ENCODE measurements at places on chromosomes 2 and 18. TPM values are rescaled to one million over a fixed set of nuclear protein-coding genes. Genes with fewer than 3 reads are reported as not detected.

DNA sequence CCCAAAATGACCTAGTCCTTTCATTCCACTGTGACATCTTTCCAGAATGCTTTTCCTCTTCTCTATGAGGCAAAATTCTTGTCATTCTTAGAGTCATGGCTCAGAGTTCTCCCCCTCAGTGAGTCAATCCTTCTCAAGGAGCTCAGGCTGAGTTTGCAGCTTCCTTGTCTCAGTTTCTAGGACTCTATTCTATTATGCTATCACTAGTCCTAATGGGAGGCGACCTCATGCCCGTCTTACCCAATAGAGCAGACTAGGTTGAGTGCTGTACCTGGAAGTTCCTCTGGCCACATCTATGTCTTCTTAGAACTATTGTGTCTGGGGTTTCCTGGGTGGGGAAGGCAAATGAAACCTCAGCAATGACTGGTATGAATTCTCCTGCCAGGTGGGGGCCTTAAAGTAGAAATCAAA, 51.5 kb downstream of the HAUS1 start:
- no peak overlapping the region for H3K27ac ChIP-seq
- no peaks in the 10 kb centered on the region for H3K36me3 ChIP-seq
- DNase-seq = no peak
- H3K4me3 ChIP-seq = no peak overlapping the region

DNA sequence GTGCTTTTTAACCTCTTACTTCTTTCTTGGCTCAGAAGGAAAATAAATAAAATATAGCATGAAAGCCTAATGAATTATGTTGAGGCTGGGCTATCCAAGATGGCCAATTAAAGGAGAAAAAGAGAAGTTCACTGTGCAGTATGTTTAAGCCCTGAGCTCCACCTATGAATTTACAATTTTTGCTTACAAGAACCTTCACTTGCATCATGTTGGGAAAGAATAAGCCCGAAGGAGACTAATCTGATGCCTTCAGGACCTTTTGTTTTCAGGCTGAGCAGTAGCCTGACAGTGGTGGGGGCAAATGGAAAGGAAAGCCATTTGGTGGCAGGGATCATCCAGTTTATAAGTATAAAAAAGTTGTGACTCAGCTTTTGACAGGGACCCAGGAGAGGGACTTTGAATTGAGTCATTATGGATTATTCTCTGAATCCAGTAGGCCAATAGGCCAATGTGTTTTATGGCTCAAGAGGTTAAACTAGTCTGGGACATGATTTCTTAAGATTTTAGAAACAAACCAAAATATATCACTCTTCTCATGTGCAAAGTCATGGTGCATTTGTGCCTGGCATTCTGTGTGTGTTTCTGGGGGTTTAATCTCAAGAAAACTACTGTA, 56.9 kb downstream of the E2F6 start:
- no peak for DNase-seq
- H3K27me3 ChIP-seq = no peaks in the 10 kb centered on the region
- H3K27ac ChIP-seq = no peak overlapping the region

DNA sequence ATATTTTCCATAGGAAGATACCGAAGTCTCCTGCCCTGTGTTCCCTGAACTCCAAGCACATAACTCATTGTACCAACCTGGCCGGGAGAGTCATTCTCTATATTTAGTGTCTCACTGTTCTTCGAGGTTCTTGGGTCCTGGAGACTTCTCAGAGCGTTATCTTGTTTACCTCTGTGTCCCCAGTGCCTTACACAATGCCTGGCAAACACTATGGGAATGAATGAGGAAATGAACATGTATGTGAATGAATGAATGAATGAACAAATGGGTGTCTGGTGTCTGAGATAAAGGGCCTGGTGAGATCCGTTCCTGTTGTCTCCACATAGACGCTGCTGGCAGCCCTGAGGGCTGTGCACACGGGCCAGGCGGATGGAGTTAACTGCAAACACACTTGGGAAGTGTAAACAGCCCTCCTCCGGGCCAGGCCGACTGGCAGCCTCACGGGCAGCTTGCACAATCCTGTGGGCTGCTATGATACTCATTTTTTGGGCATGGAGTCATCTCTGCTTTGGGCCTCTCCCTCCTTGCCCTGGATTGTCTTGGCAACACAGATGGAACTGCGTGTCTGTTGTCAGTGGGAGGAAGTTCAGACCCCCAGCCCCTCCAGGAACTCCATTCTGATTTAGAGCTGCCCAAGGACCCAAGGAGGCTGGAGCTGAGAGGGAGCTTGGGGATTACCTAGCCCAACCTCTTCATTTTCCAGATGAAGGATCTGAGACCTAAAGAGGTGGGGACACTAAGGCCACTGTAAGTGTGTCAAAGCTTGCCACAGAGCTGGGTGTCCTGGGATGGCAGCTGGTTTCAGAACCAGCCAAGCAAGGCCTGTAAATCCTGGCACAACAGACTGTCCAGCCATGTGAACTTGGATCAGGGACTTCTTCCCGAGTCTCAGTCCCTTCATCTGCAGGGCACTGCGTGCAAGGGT, 124.4 kb downstream of the INHBB start:
- H3K4me3 ChIP-seq = no peak overlapping the region
- H3K36me3 ChIP-seq = no peaks in the 10 kb centered on the region
- H3K4me1 ChIP-seq = peaks cover 13% of the 10 kb centered on the region
- peaks cover 84% of the 10 kb centered on the region for H3K27me3 ChIP-seq
- no peak overlapping the region for H3K27ac ChIP-seq
- no peak for DNase-seq

DNA sequence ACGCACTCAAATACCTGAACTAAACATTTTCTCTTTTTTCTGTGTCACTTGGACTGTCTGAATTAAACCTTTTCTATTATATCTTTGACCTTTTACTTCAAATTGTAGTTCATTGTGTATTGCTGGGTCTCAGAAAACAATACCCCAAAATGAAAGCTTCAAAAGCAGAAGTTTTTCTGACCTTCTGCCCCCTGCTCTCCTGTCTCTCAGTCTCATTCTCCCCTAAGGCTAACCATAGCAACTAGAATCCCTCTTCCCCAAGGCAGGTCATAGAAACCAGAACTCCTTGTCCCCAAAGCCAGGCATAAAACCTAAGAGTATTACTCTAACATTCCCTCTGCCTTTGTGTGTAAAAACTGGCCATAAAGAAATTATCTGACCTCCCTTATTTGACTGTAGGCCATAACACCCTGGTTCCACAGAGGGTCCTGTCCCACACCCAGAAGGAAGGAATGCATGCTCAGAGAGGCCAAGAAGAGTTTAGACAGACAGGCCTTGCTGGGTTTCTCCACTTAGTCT, 93.5 kb upstream of the B3GNT2 start:
- H3K27ac ChIP-seq = no peak overlapping the region
- DNase-seq = no peak
- H3K4me3 ChIP-seq = no peak overlapping the region
- H3K4me1 ChIP-seq = peaks cover 12% of the 10 kb centered on the region
- H3K27me3 ChIP-seq = no peaks in the 10 kb centered on the region

- DNase-seq = no peak
- H3K36me3 ChIP-seq = no peaks in the 10 kb centered on the region
- no peaks in the 10 kb centered on the region for H3K27me3 ChIP-seq
- no peak overlapping the region for H3K27ac ChIP-seq
- peaks cover 5% of the 10 kb centered on the region for H3K4me1 ChIP-seq
- no peak overlapping the region for H3K4me3 ChIP-seq
Observed at GRCh38 chr2:33365264-33365970, 111.0 kb upstream of the RASGRP3 start.

GRCh38 chr2:145654156-145654555, 1134.2 kb upstream of the ZEB2 start:
- H3K36me3 ChIP-seq = no peaks in the 10 kb centered on the region
- no peak overlapping the region for H3K4me3 ChIP-seq
- no peaks in the 10 kb centered on the region for H3K27me3 ChIP-seq
- no peaks in the 10 kb centered on the region for H3K4me1 ChIP-seq
- DNase-seq = no peak
- H3K27ac ChIP-seq = no peak overlapping the region

DNA sequence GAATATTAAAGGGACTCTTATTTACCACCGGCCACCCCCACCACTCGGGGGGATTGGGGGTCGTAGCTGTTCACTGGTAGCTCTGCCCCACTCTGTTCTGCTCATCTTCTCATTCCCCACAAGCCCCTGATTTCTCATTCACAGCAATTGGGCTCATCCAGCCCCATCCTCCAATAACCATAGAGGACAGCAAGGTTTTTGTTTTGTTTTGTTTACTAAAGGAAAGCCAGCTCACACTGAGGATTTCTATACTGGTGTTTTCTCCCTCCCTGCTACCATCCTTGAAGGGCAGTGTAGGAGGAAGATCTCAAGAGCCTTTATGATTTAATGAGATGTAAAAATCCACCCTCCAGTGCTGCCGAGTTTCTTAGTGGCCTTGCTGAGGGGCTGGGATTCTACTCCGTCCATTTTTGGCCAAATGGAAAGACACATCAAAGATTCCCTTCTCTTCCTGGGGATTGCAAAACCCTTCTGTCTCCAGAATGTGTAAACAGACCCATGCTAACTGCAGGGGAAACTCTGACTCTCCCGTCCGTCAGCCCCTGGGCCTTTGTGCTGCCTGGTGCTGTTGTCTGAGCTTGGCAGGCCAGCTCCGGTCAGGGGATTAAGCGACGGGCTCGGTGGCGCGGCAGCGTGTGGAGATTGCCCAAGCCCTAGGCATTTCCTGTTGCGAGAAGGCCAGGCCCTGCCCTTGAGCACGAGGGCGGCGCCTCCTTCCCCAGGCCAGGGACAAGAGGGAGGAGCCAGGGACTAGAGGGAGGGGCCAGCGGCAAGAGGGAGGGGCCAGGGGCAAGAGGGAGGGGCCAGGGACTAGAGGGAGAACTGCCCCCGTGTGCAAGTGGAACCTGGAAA, 165.0 kb downstream of the ANTXR1 start:
- DNase-seq = peak; percentile 96
- H3K36me3 ChIP-seq = no peaks in the 10 kb centered on the region
- peak overlapping the region; percentile 41 for H3K4me3 ChIP-seq
- peaks cover 23% of the 10 kb centered on the region for H3K4me1 ChIP-seq

FOXI3 gene
- total RNA-seq = 11.8 TPM

Data from GM23338 (cell line).